ENCODE measurements at places on chromosomes 12 and 14. TPM values are rescaled to one million over a fixed set of nuclear protein-coding genes. Genes with fewer than 3 reads are reported as not detected.

RARG gene
- total RNA-seq: 2.6 TPM

- H3K4me1 ChIP-seq: no peaks in the 10 kb centered on the region
- H3K36me3 ChIP-seq: no peaks in the 10 kb centered on the region
- no peaks in the 10 kb centered on the region for H3K27me3 ChIP-seq
- H3K27ac ChIP-seq: no peak overlapping the region
- H3K4me3 ChIP-seq: no peak overlapping the region
- DNase-seq: no peak
These were observed 17.4 kb upstream of the DEGS2 start for GRCh38 chr14:100176811-100177327.

- no peaks in the 10 kb centered on the region for H3K36me3 ChIP-seq
- no peak for DNase-seq
- H3K27ac ChIP-seq: peak overlapping the region; percentile 73
- no peaks in the 10 kb centered on the region for H3K27me3 ChIP-seq
- no peak overlapping the region for H3K4me3 ChIP-seq
These were observed 81.1 kb downstream of the PELI2 start for GRCh38 chr14:56199095-56199981.

SPATA7 gene
- total RNA-seq: 2.8 TPM

TAS2R42 gene
- total RNA-seq: not detected

SAMD15 gene
- total RNA-seq: 0.41 TPM

SLCO1C1 gene
- not detected for total RNA-seq

DNA sequence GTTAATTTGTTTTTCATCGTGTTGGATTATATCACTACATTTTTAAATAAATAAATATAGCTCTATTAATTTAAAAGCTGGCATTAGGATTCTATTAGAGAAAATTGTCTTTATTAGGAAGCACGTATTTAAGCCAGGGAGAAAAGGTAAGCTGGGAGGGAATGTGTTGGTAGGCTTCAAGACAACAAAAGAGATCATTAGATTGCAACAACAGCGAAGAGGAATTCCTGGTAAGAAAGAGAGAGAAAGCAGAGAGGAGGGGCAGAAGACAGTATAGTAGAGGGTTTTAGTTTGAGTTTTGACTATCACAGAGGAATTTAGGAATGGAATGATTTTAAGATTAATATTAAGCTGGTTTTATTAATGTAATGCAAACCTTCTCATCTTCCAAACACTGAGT, 613.6 kb upstream of the USP15 start:
- no peaks in the 10 kb centered on the region for H3K4me1 ChIP-seq
- DNase-seq: no peak

KIF5A gene
- 1.5 TPM for total RNA-seq

All from transverse colon (tissue), 4 donors.